CD4-positive, alpha-beta T cell treated with Interleukin-15 for 4 hours (primary cell): ENCODE measurements at places on chromosomes 3 and 15.
A peak's percentile ranks its signal among the peaks of the same experiment; 100 is the strongest.

DNA sequence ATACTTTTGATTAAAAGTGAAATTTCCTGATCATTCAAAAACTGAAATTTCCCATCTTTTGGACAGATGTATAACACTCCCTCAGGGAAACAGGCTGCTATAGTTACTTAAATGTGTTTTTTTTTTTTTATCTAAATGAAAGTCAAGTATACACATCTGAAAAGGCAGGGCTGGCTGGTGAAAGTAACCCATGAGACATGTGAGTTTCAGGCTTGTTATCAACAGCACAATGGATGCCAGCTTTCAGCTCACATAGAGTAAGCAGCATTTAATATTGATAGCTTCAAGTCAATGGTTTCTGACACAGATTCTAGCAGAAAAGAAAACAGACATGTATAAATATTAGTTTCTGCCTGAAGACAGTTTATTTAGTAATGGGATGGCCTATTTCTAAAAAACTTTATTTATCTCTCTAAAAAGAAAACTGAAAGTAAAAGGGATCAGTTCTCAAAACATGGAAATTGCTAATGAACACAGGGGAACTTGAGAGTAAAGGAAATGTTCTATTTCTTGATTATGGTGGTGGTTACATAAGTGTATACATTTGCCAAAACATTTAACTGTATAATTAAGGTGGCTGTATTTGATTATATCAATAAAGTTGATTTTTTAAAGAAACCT lies 89.7 kb upstream of the CMC1 start:
- no peak for DNase-seq

DNA sequence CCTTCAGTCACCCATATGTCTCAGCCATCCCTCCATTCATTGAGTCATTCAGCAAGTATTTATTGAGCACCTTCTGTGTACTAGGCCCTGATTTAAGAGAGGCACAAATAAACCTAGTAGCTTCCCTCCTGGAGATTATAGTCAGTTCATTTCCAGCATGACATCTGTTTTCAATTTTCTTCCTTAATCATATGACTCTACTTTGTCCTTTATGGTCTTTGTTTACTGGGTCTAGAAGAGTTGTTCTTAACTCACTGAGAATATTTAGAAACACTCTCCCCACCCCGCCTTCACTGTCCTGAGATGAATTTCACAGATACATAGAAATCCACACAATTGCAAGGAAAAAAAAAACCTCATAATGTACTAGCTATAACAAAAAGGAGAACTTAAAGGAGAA lies 44.8 kb upstream of the ADAMTS9 start:
- DNase-seq: no peak

GRCh38 chr3:18098960-18099587 lies 326.1 kb downstream of the SATB1 start:
- DNase-seq: no peak

DNA sequence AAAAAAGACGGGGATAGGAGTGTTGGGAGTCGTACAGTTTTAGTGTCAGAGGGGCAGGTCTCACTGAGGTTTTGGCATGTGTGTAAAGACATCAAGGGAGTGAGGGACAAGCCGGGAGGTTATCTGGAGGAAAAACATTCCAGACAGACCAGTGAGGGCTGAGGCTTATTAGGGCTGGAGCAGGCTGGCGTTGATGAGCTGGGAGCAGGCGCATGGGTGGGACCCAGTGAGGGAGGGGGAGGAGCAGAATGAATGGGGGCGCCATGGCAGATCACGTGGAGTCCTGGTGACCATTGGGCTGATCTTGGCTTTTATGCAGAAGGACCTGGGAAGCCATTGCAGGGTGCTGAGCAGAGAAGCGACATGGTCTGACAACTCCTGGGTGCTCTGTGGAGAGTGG lies 180.2 kb downstream of the SLCO3A1 start:
- no peak for DNase-seq

GRCh38 chr3:195868866-195869412 lies 39.4 kb downstream of the TNK2 start:
- no peak for DNase-seq

- DNase-seq: no peak
Measured at GRCh38 chr3:126493739-126494138, 18.0 kb upstream of the ZXDC start.

DNA sequence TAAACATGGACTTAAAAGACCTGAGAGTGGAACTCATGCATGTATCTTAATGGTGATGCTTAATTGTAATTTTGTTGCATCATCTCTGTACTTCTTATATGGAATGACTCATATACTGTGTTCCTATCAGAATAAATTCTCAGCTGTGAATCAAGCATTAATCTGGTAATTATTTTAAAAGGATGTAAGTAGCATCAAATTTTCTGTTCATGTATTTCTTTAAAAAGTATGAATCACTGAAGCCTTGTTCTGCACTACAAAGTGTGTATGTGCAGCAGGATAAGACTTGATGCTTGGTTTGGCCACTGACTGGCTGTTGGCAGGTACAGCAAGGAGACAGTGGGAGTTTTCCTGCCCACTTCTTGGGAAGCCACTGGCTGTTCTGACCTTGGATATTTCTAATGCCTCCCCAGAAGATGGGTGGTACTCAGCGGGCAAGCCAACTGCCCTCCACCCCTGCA lies 123.9 kb downstream of the ANO10 start:
- no peak for DNase-seq

DNA sequence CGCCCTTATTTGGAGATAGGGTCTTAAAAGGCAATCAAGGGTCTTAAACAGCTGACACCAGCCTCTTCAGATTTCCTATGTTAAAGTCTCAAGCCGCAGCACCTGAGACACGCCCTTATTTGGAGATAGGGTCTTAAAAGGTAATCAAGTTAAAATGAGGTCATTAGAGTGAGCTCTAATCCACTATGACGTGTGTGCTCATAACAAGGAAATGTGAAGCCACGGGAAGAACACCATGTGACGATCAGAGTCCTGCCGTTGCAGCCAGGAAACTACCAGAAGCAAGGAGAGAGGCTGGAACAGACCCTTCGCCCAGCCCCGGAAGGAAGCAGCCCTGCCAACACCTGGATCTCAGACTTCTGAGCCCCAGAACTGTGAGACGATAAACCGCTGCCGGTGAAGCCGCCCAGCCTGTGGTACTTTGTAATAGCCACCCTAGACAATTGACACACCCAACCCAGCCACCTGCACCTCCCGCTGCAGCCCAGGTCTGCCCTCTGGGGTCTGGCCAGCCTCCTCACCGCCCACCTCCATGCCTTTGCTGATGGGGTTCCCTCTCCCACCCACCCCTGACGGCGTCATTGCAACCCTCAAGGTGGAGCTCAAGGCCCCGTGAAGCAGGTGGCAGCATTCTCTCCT lies 137.9 kb downstream of the MEGF11 start:
- peak; percentile 33 for DNase-seq

- no peak for DNase-seq
Measured at GRCh38 chr3:15860014-15860934, 62.5 kb upstream of the ANKRD28 start.

DNA sequence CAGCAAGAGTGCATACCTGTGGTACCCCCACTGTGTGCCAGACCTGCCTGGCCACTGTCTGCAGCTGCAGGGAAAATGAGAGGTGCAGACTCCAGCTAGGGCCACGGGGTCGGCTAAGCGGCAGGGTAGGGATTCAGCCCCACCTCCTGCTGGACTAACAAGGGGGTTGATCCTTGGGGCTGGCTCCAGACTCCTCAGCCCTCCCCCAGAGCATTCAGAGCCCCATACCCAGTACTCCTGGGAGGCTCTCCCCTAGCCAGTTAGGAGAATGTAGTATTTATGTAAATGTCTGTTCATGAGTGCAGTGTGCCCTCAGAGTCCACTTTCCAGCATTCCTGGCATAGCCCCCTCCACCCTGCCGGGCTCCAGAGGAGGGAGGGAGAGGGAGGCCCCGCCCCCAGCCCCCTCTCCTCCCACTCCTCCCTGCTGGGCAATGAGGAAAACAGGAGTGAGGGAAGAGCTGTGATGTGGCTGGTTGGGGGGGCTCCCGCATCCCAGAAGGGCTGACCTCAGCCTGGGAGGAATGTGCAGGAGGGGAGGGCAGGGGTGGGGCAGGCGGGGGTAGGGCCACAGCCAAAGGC lies 4.5 kb upstream of the SEMA3B start:
- DNase-seq: no peak

DNA sequence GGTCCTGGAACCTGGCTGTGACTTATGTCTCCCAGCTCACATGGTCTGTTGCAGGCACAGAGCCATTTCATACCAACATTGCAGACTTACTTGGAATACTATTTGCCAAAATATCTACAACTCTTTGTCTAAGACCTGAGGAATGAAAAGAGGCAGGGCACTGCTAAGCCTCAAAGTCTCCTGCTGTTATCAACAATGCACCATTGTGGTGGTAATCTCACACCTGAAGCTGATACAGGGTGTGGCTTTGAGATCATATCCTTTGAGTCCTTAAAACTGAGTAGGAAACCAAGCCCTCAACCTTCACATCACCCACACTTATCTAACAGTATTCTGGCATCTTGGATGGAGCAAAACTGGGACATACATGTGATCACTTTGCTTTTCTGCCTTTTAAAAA lies 782.0 kb downstream of the EPHA3 start:
- DNase-seq: no peak

DNA sequence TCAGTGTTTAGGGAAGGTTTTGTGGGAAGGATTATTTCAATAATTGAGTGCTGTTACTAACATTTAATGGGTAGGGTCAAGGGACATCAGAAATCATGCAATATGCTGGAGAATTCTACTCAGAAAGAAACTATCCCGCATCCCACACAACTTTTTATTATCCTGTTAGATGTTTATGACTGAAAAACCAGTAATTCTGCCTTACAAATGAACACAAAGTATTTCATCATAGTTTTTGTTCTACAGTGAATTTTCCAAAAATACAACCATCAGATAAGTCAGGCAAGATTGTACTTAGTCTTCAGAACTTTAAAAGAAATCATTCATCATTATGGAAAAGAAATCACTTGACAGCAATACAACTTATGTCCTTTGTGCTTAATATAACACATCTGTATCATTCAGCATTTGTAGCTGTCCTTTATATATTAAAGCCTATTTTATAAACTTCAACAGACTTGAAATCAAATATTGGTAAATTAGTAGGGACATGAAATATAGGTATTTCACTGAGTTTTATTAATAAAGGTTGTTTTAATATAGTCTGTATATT lies 61.9 kb downstream of the TRPM7 start:
- no peak for DNase-seq

GRCh38 chr3:10108091-10108490 lies at the start of gene FANCD2OS:
Gene FANCD2OS, minus strand, starts transcription at chr3:10108255. Its CDS starts 3,481 bp downstream, at chr3:10104774.
- no peak for DNase-seq
